ENCODE measurements at places on chromosomes 7 and 10.

- no peak for DNase-seq
Observed at GRCh38 chr7:131570401-131570800, 14.0 kb upstream of the PODXL start.

- no peak for DNase-seq
Observed at GRCh38 chr10:102059987-102060386, 4.0 kb upstream of the ARMH3 start.

- DNase-seq = no peak
Observed at GRCh38 chr7:33892945-33893344, 12.4 kb upstream of the BMPER start.

GRCh38 chr7:148695953-148696352, 2.8 kb upstream of the CUL1 start:
- DNase-seq = no peak

DNA sequence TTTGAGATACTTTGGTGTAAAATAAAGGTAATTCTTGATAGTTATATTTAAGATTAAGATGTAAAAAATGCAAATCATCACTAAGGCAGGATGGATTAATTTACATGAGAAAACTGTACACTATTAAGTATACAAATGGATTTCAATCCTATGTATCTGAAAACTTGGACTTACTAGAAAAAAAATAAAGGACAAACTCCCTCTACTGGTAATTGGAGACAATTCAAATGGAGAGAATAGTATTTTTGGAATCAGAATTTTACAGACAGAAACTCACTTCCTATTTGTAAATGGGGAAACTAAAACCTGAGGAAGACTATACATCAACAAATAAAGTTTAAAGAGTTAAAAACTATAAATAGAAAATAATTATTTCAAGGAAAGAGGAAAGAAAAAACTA, 62.6 kb downstream of the CUL2 start:
- DNase-seq = no peak

DNA sequence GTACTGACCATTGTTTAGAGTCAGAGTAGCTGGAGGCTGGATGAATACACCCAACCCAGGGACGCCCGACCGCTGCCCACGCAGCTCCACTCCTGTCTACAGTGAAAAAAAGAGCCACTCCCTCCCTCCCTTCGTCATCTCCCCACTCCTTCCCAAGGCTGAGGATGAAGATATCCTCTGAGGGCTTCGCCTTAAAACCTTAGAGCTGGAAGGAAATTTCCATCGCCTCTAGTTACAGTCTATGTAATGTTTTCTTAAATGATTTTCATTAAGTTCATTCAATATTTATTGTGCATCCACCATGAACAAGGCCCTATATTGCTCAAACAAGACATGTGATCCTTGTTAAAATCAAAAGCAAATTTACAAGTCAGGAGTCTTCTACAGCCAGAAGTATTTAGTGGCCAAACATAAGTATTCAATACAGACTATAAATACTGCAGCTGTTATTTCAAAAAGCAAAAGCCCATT, 11.3 kb upstream of the SLIT1 start:
- no peak for DNase-seq

All from HFF-Myc (cell line).